ENCODE measurements at places on chromosomes 11 and 22. TPM values are rescaled to one million over a fixed set of nuclear protein-coding genes. Genes with fewer than 3 reads are reported as not detected.

DNA sequence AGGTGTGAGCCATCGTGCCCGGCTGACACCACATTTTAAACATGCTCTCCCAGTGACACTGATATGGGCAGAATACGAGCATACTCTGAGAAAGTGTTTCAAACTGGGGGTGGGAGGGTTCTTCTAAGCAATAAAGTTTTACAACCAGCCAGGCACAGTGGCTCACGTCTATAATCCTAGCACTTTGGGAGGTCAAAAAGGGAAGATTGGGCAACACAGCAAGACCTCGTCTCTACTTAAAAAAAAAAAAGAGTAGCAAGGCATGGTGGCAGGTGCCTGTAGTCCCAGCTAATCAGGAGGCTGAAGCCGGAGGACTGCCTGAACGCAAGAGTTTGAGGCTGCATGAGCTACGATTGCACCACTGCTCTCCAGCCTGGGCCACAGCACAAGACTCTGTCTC lies 2.2 kb downstream of the GANAB start:
- DNase-seq = no peak

DNA sequence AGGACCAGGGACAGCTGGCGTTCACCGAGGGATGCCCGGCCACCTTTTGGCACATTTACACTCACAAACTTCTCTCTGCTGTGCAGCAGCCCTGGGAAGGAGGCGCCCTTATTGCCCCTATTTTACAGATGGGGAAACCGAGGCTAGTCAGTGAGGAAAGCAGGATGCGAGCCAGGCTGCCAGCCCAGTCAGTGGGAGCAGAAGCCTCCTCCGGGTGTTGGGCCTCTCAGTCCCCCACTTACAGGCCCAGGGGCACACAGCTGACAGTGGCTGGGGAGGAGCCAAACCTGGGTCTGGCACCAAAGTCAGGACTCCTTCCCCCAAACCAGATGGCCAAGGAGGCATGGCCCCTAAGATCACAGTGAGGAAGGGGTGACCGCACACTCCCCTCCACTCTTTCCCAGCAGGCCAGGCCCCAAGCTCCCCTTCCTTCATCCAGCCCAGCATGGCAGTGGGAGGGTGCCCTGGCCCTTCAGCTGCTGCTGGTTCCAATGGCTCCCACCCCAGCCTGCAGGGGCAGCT lies 121.4 kb upstream of the ANO1 start:
- no peak for DNase-seq

GRCh38 chr11:34318111-34319037 lies 39.4 kb downstream of the ABTB2 start:
- DNase-seq = no peak

DNA sequence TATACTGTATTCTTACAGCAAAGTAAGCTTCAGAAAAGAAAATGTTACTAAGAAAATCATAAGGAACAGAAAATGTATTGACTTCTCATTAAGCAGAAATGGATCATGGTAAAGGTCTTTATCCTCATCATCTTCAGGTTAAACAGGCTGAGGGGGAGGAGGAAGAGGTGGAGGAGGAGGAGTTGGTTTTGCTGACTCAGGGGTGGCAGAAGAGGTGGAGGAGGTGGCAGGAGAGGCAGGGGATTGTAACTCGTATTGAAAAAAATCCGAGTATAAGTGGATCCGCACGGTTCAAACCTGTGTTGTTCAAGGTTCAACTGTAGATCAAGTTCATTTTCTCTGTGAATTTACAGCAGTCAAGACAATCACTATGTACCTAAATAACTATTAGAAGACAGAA lies 13.0 kb downstream of the GLB1L3 start:
- no peak for DNase-seq

- DNase-seq = no peak
Measured at GRCh38 chr22:43001271-43002201, 13.4 kb downstream of the PACSIN2 start.

GRCh38 chr11:31640611-31641010 lies 131.0 kb downstream of the ELP4 start:
- DNase-seq = no peak

- DNase-seq = no peak
Measured at GRCh38 chr11:19183646-19184045, 18.1 kb downstream of the CSRP3 start.

DNA sequence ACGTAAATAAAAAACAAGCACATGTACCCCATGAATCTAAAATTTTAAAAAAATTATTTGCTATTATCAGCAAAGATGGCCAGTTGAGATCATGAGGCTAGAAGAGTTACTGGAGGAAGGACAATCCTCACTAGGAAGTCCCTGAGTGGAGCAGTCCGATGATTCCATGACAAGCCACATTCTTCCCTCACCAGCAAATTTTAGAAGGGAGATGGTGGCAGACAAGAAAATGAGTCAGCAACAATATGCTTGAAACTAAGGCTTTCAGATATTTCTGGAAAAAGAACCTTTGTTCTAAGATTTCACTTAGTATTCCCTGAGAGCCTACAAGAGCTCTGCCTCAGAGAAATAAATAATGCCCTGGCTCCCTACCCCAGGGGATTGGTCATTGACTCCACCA lies 34.9 kb downstream of the P4HA3 start:
- DNase-seq = no peak

GRCh38 chr11:86143087-86144030 lies 74.5 kb upstream of the PICALM start:
- DNase-seq = no peak

DNA sequence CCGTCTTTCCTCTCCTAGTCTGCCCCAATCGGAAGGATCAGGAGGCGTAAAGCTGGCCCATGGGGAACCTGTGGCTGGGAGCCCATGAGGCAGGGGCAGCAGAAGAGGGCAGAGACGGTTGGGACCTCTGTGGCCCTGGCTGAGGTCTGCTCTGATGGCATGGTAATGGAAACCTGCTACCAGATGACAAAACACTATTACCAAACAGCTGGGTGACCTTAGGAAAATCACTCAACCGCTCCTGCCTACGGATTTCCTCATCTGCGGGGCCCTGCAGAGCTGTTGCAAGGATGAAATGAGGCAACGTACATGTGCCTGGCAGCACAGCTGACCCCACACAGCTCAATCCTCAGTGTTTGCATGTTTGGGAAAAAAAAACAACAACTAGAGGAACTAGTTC lies 4.6 kb downstream of the AP5B1 start:
- DNase-seq = no peak

DNA sequence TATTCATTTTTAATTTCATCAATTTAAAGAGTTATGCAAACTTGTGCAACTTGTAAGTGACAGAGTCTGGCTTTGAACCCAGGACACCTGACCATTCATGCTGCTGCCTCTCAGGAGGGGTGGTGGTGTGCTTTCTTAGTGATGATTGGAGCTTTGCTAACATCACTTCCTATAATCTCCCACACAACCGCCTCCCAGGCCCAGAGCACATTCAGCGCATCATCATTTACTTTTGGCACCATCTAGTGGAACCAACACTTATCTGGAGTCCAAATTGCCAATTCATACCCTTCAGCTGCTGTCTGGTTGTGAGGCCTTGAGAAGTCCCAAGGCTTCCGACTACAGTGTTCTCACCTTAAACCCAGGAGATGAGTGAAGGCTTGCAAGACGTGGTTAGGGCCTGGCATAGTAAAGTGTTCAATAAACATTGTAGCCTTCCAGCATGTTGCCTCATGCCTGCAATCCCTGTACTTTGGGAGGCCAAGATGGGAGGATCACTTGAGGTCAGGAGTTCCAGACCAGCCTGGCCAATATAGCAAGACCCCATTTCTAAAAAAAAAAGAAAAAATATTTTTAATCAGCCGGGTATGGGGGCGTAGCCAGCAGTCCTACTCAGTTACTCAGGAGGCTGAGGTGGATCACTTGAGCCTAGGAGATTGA lies 1.1 kb upstream of the TTLL1 start:
- DNase-seq = peak; percentile 78

DNA sequence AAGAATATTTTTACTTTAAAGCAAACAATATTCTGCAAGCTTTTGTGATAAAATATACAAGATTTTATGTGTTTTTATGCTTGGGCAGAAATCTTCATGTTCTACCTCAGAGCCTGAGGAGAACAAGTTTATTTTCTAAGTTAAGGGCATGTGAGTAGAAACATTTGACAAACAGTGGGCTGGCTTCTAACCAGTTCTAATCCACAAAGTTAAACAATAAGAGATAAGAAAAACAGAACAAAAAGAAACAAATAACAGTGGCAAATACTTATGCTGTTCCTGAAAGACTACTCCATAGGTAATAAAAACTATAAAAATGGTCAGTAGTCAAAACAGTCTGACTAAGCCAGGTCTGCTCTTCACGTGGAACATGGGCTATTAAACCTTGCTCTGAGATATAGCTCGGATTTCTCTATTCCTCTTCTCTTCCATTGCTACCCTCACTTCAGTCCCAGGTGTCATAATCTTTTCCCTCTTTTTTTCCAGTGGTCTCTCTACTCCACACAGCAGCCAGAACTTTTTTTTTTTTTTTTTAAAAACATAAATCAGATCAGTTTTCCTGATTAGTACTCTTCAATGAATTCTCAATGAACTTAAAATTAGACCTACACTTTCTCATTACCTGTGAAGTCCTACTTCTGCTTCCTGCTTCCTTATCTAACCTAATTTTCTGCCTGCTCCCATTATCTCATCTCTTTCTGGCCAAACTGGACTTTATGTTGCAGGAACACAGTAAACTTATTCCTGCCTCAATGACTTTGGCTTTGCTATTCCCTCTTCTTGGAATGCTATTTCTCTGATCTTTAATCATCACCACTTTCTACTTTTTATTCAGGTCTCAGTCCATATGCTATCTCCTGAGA lies 671.1 kb upstream of the CCDC90B start:
- no peak for DNase-seq

- no peak for DNase-seq
Measured at GRCh38 chr11:95675585-95675984, 114.0 kb downstream of the FAM76B start.

DNA sequence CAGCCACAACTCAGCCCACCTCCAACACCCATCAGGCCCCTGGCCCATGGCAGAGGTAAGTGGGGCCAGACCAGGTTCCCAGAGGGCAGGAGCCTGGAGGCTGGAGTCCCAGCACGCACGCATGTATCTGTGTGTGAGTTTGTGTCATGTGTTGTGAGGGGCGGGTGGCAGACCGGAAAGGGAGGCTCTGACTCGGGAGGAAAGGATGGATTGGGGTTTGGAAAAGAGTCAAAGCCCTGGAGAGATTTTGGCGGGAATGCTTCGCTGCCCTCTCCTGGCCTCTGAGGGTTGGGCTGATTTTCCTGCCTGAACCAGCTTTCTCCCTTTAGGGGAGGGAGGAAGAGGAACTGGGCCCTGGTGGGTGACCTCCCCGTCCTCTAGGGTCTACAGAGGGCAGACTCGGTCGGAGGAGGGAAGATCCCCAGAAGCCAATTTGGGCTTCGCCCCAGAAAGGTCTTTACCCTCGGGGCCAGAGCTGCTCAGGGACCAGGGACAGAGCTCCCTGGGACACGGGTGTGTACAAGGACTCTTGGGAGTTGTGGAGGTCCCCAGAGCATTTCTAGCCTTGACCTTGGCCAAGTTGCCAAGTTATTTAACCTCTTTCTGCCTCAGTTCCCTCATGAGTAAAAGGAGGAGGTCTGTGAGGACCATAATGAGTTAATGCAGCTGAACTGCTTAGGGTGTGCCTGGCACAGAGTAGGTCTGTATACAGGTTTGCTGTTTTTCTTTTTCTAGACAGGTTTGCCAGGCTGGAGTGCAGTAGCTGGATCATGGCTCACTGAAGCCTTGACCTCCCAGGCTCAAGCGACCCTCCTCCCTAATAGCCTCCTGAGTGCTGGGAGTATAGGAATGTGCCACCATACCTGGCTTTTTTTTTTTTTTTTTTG lies 6.9 kb downstream of the C11orf68 start:
- peak; percentile 49 for DNase-seq

DNA sequence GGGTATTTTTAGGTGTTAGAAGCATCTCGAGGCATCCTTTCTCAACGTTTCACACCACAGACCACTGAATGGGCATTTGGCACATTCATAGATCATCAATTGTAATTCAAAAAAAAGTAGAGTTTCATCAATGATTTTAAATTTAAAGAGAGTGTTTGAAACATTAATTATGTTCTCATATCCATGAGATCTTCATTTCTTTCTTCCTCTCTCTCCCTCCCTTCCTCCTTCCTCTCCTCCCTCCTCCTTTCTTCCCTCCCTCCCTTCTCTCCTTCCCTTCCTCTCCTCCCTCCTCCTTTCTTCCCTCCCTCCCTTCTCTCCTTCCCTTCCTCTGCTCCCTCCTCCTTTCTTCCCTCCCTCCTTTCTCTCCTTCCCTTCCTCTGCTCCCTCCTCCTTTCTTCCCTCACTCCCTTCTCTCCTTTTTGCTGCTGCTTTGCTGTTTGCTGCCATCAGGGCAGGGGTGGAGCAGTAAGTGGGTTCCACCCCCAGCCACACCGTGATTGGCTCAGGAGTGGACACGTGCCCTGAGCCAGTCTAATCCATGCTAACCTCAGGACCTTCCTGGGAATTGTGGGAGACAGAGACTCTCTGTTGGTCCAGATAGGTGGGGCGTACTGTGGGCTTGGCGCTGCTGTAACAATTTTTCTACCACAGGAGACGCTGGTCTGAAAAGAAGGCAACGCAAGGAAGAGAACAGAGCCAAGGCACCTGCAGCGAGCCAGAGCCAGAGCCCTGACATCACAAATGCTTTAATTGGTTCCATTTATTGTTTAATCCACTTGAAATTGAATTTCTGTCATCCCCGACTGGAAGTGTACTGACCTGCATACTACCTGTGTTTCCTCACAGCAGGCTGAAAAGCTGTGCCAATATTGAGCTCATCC lies 33.7 kb upstream of the APOBEC3A start:
- DNase-seq = peak; percentile 79

GRCh38 chr11:115759622-115760460 lies 255.6 kb upstream of the CADM1 start:
- no peak for DNase-seq

DNA sequence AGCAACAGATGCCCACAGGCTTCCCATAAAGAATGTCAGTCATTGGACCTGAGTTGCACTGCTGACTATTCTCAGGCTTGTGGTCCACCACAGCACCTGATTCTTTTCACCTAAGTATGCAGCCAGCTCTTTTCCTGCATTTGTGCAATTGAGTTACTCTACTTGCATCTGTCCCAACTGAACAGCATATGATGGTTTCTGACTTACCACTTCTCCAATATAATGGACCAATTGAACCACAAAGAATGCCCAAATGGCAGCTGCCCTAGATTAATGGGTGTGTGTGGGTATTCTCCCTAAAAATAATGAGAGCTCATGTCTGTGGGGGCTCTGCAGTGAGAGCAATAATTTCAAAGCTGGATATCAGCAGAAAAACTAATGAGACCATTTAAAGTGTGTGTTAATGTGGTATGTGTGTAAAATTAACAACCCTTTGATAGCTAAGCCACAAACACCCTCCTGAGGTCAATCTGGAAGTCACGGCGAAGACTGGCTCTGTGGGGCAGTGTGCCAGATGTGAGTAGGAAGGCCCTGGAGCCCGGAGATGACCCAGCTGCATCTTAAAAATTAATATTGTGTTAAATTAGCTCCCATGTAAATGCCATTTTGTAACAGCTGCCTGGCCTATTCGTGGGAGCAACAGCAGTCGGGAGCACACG lies 43.8 kb downstream of the SC5D start:
- no peak for DNase-seq

The TSGA10IP gene
- total RNA-seq = not detected

The CRACR2B gene
- total RNA-seq = 5.0 TPM

The IGLL1 gene
- not detected for total RNA-seq

The SEZ6L gene
- total RNA-seq = not detected

The CALCA gene
- total RNA-seq = 1.3 TPM

The MPEG1 gene
- total RNA-seq = not detected
